ENCODE measurements at places on chromosomes 7 and 10. TPM values are rescaled to one million over a fixed set of nuclear protein-coding genes. Genes with fewer than 3 reads are reported as not detected.
A peak's percentile ranks its signal among the peaks of the same experiment; 100 is the strongest.

DNA sequence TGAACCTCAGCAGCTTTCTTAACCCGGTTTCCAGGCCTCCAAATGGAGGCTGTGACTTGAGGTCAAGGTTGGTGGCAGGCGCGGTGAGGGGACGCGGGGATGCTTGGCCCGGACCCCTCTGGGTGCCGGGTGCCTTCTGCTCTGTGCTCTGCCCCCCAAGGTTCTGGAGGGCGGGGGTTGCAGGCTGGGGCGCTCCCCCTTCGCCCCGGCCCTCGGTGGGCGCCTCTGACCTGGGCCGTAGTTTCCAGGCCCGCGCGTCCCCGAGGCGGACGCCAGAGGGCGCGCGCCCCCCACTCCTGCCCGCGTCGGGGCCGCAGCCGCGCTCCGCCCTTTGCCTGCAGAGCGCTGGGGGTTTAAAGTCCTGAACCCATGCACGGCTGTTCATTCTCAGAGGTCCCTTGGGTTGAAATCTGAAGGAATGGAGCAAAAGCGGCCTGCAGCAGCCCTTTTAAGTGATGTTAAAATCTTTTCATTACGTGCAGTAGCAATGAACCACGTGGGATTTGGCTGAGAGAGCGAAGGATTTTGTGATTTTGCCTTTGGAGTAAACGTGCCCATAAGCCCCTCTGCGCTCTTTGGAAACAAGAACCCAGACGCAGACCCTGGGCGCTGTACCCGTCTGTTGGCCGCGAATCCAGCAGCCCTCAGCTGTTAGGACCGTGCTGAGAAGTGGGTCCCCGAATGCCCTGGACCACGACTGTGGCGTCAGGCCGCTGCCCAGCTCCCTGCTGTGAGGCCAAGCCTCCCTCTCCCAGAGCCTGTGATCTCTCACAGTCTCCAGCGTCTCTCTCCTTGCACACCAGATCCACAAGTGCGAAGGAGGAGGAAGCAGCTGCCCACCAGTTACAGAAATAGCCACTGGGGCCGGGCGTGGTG, 135.0 kb downstream of the ACTR3B start:
- no peak for DNase-seq

GRCh38 chr7:36707465-36707864, 16.8 kb downstream of the AOAH start:
- DNase-seq = no peak

DNA sequence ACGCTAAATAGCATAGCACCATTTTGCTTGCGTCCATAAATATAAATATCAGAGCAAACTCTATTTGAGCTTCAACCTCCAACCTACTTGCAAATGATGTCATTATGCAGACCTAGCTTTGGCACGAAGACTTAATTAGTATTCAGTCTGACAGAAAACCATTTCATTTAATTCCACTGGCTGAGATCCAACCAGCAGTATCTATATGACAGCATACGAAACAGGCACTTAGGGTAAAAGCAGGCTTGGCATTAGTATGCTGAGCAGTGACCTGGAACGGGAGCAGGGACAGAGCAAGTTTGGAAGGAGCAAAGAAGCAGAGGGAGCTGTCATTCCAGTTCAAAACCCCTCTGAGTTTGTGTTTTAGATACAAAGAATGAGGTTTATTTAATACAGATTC, 312.5 kb upstream of the CHRM2 start:
- DNase-seq = no peak

DNA sequence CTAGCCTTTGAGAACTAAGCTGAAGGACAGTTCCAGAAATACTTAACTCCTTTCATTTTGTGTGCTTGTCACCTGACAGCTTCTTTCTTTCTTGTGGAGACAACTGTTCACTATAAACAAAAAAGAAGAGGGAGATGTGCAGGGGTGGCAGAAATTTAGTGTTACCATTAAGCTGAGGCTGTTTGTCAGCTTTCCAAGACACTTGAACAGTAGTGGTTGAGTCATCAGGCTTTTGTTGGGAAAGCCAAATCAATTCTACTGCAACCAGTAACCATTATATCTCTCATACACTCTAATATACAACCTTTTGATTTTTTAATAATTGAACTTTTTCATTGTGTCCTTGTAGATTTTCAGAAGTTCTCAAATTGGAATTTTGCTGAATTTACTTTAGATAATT, 75.3 kb downstream of the POLL start:
- DNase-seq = no peak

- DNase-seq = peak; percentile 41
Measured at GRCh38 chr7:149724661-149725425, 48.5 kb downstream of the ZNF467 start.

DNA sequence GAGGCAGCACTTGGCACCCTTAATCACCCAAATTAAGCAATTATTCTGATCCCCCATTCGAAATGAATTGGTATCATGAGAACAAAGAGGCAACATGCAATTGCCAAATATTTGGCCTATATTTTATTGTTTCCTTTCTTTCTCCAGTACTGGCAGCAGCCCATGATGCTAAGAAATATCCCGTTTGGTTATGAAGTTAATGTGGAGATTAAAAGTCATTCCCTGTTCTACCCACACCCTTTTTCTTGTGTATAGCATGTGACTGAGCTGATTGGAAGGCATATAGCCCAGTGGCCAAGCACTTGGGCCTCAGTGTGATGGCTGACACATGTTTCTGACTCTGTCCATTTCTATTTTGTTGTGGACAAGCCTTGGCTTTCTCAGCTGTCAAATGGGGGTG, 692.3 kb upstream of the GALNT17 start:
- DNase-seq = no peak

DNA sequence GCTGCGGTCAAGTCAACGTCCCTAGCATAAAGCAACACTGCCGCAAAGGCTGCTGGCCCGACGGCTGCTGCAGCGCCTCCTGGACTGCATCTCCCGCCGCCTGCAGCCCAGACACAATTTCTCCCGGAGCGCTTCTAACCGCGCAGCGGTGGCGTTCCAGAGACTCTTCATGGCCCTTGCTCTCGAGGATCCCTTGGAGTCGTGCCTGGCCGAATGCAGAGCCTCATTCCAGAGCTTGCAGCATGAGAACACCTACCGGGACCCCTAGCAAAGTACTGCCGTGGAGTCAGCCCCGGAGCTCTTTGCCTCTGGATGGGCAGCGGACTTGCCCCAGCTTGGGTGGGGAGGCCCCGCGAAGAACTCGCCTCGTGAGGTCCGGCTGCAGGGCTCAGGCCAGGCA, 79.7 kb upstream of the ZNF32 start:
- DNase-seq = no peak

DNA sequence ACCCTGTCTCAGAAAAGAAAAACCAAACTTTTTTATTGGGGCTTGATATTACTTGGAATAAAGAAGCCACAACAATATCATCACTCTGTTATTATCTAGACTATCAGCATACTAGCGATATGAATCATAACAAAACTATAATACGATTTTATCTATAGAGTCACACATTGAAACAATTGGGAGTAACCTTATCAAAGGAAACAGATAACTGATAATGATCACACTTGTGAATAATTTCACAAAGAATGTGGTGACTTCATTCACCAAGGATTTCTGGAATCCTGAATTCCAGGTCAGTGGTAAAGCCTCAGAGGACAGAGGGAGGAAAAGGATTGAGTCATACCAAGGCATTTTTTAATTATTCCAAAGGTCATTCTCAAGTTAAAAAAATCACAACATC, 32.1 kb upstream of the NMT2 start:
- DNase-seq = no peak

DNA sequence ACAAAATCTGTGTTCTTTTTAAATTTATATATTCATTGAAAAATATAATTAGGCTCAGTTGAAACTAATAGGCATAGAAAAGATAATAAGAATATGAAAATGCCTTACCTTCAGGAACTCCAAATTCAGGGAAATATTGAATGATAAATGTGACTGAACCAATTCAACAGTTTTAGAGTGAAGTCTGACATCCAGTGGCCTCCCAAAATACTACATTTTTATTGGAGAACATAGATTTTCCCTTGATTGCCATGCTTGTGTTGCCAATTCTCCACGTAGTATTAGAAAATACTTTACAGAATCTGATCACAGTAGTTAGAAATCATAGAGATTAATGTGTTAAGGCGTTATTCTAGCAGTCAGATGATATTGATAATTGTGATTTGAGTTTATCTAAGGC, 1246.7 kb downstream of the GATA3 start:
- DNase-seq = no peak

DNA sequence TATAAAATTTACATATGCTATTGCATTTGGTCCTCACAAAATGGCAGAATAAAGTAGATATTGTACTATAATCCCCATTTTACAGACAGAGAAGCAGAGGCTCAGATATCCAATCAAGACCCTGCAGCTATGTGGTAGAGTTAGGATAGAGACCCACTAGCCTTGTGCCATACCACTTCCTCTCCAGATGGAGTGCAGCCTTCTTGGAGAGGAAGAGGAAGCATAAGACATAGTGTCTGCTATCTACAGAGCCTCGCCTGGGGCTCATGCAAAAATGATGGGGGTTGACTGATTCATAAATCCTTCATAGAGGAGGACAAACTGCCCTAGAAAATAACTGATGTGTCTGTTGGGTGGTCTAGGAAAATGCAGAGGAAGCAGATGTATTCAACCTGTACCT, 447.3 kb downstream of the KCNMA1 start:
- no peak for DNase-seq

DNA sequence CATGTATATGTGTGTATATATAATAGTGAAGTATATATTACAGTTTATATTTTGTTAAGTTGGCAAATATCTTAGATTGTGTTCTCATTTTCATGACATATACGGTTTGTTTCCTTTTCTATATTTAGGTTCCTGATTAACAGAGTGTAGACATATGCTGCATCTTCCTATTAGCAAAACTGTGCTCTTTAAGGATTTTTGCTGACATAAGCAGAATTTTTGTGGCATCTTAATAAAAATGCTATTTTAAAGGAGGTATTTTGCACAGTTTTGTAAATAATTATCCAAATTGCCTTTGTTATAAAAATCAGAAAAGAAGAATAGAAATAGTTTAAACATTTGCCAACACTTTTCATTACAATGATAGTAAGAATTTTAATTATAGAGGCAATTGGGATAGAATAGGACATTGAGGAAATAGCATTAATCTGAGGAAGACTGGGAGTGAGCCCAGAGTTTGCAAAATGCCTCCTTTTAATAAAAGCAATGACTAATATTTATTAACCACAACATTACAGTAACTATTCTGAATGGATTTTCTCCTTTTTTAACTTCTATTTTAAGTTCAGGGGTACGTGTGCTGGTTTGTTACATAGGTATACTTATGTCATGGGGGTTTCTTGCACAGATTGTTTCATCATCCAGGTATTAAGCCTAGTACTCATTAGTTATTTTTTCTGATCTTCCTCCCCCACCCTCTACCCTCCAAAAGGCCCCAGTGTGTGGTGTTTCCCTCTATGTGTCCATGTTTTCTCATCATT, 38.2 kb downstream of the KCND2 start:
- no peak for DNase-seq

- DNase-seq = no peak
Measured at GRCh38 chr7:1368682-1369571, 90.3 kb downstream of the MICALL2 start.

GRCh38 chr10:128563387-128563786, 437.2 kb upstream of the MKI67 start:
- DNase-seq = no peak

GRCh38 chr10:32445036-32445435, 904 bp upstream of the CCDC7 start:
- DNase-seq = no peak

DNA sequence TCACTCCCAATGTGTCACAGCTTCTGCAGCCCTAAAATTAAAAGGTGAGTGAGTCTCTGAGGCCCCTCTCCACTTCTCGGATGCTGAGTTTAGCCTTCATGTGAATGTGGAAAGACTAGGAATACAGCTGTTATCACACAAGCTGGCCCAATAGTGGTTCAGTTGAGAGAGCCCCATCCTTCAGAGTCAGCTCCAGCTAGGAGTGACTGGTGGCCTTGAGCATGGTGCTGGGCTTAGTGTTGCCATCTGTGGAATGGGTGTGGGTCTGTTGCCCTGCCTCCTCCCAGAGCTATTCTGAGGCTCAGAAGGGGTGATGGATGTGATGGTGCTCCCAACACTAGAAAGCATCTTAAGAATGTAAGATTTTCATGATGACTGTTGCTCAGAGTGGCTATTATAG, 55.8 kb downstream of the FIGNL1 start:
- no peak for DNase-seq

GRCh38 chr7:149635561-149636329, 137.6 kb downstream of the ZNF467 start:
- no peak for DNase-seq

GRCh38 chr7:20834656-20835055, 48.0 kb upstream of the SP8 start:
- DNase-seq = no peak

DNA sequence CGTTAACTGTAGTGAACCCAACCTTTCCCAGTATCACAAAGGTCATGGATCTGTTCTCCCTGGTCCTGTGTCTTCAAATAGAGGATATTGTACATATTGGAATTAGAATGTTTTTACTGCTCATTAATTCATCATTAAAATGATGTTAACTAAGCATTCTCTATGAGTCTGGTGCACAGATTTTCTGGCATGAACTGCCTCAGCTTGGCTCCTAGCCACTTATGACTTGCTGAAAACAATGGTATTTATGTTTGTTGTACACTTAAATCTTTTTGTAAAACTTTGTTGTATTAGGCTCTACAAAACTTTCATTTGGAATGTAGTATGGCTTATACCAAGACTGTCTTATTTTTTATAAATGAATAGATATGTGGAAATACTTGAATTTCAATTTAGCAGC, 329.4 kb downstream of the TFEC start:
- no peak for DNase-seq

GRCh38 chr7:37494926-37495325, 46.3 kb upstream of the ELMO1 start:
- no peak for DNase-seq

DNA sequence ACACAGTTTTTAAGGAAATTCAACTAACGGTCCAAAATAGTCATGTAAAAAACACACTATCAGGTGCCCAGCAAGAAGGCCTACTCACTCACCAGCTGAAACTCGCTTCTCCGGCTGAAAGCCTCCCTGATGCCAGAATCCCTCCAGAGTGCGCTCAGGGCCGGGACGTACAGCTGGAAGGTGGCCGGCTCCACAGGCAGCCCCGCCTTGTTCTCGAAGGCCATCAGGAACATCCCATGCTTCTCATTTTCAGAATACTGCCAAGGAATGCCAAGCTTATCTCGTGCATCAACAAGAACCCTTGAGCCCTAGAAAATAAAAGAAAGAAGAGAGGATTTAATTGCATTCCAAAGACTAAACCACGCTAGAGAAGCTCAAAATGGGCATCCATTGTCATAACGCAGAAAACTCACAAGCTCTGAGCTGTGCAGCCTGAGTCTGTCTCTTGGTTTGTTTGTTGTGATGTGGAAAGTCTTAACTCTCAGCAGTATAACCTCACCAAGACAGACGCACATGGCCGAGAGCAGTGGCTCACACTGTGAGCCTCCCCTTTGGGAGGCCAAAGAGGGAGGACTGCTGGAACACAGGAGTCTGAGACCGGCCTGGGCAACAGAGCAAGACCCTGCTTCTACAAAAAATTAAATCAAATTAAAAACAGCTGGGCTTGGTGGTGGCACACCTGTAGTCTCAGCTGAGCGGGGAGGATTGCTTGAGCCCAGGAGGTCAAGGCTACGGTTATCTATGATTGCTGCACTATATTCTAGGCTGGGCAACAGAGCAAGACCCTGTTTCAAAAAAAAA, 49.1 kb downstream of the GNA12 start:
- no peak for DNase-seq

Gene AASS
- 54.3 TPM for total RNA-seq

Gene ELOVL3
- not detected for total RNA-seq

Gene GRM8
- total RNA-seq = 1.8 TPM

Gene CYP26C1
- total RNA-seq = 0.85 TPM

Gene UTF1
- not detected for total RNA-seq

Gene CYP3A5
- total RNA-seq = 4.6 TPM

Gene DNAJC12
- total RNA-seq = 5.1 TPM

Gene TMEM236
- total RNA-seq = 0.49 TPM

Gene TMEM139
- total RNA-seq = 10.9 TPM
